ENCODE measurements at places on chromosomes 2 and 18.

DNA sequence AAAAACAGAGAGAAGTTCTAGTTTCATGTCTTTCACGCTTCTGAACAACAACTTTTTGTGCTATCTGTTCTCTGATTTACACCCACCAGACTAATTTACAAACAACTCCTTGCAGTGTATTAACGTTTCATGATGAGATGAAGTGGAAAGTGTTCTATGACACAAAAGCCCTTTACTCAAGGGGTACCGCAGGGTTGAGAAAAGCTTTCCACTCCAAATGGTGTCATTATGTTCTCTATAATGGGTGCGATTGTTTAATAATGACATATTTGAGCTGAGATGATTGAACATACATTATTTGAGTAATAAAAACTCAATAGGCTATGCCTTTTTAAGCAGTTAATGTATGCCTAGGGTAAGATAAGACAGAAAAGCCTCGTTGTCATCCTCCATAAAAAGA lies 76.3 kb downstream of the ACTR3 start:
- DNase-seq: no peak

- DNase-seq: no peak
Measured at GRCh38 chr18:31795747-31796146, 35.1 kb upstream of the SLC25A52 start.

- DNase-seq: no peak
Measured at GRCh38 chr2:120219291-120219690, 3.9 kb downstream of the TMEM185B start.

- DNase-seq: peak; percentile 44
Measured at GRCh38 chr2:241935314-241935713, 65.8 kb downstream of the RTP5 start.

DNA sequence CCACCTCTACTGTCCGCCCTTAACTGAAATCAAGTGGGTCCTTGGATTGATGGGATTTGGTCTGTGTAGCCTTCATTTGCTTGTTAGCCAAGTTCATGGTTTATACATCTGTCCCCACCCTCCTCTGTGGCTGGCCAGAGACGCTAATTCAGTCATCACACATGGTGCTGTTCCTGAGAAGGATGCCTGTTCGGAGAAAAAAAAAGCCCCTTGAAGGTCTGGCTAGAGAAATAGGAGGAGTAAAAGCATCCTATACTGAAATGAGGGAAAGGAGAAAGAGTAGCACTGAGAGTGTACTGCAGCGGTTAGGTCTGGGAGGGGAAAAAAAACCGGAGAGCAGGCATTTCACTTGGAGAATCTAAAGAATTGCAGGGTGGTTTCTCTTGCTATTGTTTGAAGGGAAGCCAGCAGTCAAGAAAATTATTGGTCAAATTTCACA lies 180.6 kb upstream of the EPAS1 start:
- DNase-seq: peak; percentile 79

DNA sequence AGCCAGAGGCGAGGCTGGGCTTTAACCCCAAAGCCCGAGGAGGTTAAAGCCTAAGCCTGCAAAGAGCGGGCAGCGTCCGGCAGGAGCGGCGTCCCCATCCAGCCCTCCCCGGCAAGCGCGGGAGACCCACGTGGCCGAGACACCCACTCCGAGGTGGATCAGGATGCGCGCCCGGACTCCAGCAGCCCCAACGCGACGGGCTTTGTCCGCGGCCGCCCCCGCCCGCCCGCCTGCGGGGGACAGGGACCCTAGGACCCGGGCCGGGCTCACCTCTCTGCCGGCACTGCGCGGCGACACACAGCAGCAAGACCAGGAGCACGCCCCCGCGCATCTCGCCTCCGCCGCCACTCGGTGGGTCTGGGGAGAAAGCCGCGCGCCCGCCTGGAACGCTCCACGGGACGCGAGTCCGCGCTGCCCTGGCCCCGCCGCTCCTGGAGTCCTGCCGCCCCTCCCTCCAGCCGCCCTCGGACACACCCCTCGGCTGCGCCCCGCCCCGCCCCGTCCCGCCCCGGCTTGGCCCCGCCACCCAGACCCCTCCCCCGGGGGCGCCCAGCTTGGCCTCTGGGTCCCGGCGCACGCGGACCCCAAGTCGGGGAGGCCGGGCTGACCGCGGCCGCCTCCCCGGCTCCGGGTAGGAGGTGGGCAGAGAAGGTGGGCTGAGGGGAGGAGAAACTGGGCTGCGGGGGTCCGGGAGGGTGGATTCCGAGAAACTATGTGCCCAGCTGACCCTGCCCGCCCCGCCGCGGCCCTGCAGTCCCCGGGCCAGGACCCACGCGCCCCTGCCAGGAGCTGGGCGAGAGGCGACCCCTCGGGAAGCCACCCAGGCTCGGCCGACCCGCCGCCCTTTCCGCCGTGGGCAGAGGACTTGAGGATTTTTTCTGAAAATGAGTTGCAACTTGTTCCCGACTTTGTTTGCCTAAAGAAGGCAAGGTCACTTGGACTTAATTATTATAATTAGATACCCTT lies at the start of gene LAMA1:
TSS of gene LAMA1 (minus strand) at position 408 of the 966 bp plus-strand sequence. CDS start at position 331, 77 bp downstream.
- DNase-seq: peak; percentile 59

GRCh38 chr18:49723648-49724180 lies 89.6 kb downstream of the ACAA2 start:
- DNase-seq: peak; percentile 72

DNA sequence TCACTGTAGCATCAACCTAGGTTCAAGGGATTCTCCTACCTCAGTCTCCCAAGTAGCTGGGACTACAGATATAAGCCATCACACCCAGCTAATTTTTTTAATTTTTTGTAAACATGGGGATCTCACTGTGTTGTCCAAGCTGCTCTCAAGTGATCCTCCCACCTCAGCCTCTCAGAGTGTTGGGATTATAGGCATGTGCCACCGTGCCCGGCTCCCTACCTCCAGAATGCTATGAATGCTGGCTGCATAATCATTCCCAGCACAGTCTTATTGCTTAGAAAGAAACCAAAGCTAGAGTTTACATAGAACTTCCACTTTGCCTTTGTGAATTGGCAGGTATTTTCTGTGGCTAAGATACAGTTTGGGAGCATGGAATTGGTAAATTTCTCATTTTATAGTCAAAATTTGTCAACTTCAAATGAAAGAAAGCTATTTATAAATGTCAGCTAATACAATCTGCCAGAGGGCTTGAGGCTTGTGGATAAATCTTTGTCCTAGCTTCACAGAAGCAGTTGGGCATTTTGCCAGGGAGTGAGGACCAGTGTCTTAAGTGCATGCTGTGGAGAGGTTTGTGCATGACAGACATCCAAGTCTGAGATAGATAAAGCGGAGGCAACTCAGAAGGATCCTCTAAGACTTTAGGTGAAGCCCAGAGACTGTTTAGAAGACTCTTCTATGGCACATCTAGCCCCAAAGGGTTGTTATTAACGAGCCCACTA lies 175.4 kb downstream of the ANTXR1 start:
- DNase-seq: no peak

DNA sequence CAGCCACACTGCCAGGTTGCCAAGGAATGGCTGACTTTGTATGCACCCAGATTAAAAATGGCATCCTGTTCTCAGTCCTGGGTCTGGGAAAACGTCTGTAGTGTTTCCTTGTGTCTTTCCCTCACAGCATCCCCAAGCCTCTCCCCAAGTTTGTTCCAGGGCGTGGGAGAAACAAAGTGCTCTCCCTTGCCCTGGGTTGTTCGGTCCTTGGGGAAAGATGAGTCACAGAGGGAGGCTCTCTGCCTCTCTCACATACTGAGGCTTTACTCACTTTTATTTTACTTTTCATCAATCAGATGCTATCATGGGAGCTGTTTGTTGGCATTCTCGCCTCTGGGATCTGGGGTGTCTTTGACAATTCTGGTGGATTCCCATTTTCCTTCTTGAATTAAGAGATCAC lies 492.3 kb downstream of the XIRP2 start:
- no peak for DNase-seq

- no peak for DNase-seq
Measured at GRCh38 chr2:231182513-231182899, 15.9 kb upstream of the ARMC9 start.

- peak; percentile 90 for DNase-seq
Measured at GRCh38 chr2:156456616-156457015, 20.4 kb downstream of the GPD2 start.

DNA sequence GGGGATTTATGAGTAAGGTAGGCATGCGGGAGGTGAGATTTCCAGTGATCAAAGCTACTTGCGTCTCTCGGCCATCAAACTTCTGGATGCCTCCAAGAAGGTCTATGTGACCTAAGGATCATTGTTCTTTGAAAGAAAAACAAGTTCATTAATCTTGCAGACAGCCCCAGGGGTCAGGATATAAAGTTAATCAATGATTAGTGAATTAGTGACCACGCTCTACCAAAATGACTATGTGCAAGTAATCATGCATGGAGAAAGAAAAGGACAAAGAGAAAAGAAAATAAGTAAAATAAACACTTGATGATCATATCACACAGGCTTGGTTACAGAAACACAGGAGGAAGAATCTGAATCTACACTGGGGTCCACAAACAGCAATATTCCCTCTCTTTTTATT lies 42.5 kb upstream of the BCL11A start:
- DNase-seq: no peak

DNA sequence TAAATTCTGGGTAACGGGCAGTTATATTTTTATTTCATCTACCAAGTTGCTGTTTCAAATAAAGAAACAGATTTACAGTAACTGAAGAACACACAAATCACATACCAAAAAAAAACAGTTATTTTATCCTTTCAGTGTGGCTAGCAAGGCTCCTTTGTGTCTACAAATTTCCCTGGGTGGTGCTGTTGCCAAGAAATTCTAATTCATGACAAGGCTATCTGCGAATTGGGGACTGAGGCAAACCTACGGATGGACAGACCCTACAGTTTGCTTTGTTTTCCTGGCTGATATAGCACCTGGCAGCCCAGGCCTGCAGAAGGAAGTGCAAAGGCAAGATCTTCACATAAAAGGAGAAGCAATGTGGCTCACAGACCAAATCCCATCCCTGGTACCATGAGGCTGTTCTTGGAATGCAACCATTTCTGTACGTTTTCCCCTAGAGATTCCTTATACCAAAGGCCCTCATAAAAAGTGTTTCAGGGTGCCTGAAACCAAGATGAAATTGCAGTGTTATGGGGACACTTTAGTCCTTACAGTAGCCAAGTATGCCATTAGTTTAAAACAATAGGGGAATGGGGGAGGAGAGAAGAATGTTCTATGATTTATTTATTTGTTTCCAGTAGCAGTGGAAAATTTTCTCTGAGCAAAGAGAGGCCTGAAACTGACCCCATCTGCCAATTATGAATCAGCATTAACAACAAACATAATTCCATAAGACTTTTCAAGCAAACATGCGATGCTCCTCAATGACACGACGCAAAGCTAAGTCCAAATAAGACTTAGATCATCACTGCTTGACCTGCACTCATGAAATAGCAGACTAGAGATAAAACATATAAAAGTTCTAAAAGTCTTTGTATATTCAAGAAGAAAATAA lies 4.3 kb downstream of the KLF7 start:
- peak; percentile 55 for DNase-seq

GRCh38 chr18:11570073-11570588 lies 39.3 kb upstream of the SLC35G4 start:
- DNase-seq: no peak
